ENCODE measurements at places on chromosomes 3 and 15.

- DNase-seq = no peak
Measured at GRCh38 chr15:61680260-61681037, 379.8 kb downstream of the VPS13C start.

GRCh38 chr3:40192628-40193027 lies 116.9 kb upstream of the EIF1B start:
- DNase-seq = no peak

GRCh38 chr3:140276703-140277102 lies 341.7 kb downstream of the CLSTN2 start:
- DNase-seq = no peak

- DNase-seq = no peak
Measured at GRCh38 chr15:71066983-71067382, 48.3 kb upstream of the THSD4 start.

DNA sequence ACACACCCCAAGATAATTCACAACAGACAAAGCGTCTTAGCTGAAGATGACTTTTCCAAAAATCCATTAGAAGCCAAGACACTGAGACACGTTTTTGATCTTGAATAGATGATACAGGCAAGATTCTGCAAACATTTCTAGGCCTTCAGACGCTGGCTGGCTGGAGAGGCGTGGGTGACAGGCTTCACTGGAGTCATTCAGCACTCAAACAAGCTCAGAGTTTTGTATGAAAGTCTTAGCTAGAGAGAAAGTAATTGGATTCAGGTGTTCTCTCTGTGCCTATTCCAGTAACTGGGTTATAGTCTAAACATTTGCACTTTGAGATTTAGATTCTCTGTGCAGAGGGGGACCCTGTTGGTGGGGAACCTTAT lies 147.7 kb upstream of the BHLHE40 start:
- no peak for DNase-seq
